Cardiac septum (tissue), 1 donor: ENCODE measurements at places on chromosomes 1 and 21. TPM values are rescaled to one million over a fixed set of nuclear protein-coding genes. Genes with fewer than 3 reads are reported as not detected.

DNA sequence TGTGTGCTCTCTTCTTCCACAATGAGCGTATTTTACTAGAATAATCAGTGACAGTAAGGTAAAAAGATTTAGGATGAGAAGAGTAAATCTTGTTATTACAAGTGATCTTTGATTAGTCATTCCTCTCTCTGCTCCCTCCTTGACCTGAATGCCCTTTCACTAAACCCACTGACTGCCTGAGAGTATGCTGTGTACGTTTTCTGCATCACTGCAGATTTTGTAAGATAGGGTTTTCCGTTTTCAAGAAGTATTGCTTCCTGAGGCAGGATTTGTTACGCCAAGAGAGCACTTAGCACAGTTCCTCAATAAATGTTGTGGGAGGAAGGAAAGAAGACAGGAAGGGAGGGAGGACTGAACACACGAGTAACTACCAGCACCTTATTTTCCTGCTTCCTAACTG, 7.7 kb upstream of the LAMB3 start:
- DNase-seq, result no peak

- DNase-seq, result peak; percentile 72
Observed at GRCh38 chr21:42198929-42199867, 19.7 kb upstream of the ABCG1 start.

DNA sequence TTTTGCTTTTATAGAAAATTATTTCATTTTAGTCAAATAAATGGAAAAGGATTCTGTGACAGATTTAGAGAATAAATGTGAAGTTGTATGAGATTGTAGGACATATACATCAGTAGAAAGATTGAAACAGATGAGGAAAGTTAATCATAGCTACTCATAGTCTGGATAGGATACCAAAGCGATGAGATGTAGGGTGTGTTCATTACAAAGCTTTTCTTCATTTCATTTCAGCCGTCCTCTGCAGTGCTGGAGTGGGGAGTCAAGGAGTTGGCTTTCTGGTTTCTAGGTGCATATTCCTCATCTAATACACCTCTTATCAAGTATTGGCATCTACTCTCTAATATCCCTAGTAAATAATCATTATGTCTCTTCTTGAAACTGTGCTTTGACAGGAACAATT, 149.5 kb upstream of the NEGR1 start:
- no peak for DNase-seq

- no peak for DNase-seq
Observed at GRCh38 chr1:9705337-9706093, 54.0 kb downstream of the PIK3CD start.

- DNase-seq, result no peak
Observed at GRCh38 chr1:220920967-220921366, 41.7 kb downstream of the HLX start.

DNA sequence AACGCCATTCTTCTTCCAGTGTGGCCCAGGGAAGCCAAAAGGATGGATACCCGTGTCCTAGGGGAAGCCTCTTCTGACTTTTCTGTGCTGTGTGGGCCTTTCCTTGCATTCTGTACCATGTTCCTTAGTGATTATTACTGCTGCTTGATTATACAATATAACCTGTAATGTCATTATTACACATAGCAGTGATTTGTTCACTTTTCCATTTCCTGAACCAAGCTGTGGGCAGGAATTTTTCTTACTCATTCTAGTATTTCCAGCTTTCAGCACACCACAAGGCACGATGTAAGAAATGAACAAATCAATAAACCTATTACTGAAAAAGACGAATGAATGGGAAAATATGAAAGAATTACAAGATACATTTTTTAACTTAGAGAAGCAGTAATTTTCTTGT, 8.4 kb upstream of the USP33 start:
- no peak for DNase-seq

DNA sequence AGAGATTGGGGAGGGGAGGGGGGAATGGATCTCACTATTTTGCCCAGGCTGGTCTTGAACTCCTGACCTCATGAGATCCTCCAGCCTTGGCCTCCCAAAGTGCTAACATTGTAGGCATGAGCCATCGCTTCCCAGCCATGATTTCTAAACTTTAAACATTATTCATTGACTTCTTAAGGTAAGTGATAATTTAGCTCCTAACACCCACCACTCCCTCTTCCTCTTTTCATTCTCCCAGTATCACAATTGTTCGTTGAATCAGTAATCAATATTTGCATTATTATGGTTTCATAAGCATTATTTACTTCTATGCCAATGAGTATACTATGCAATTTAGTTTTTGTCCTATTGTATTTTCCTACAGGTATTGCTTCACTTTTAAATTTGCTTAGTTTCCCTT, 33.6 kb upstream of the SFPQ start:
- no peak for DNase-seq

GRCh38 chr1:167926486-167926997, 9.9 kb upstream of the DCAF6 start:
- DNase-seq, result no peak

- no peak for DNase-seq
Observed at GRCh38 chr1:94836891-94837290, 16.7 kb downstream of the SLC44A3 start.

DNA sequence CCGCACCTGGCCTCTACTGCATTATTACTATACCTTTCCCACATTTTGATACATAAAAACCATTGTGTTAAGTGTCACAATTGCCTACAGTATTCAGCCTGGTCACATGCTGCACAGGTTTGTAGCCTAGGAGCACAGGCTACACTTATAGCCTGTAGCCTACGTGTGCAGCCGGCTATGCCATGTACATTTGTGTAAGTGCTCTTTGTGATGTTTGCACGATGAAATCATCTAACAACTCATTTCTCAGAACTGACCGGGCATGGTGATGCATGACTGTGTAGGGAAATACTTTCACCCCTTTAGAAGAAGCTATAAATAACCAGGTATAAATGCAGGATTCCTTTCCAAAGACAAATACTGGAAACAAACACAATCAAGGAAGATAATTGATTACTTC, 12.1 kb downstream of the ERG start:
- no peak for DNase-seq

GRCh38 chr1:192162376-192162775, 4.1 kb downstream of the RGS18 start:
- no peak for DNase-seq

DNA sequence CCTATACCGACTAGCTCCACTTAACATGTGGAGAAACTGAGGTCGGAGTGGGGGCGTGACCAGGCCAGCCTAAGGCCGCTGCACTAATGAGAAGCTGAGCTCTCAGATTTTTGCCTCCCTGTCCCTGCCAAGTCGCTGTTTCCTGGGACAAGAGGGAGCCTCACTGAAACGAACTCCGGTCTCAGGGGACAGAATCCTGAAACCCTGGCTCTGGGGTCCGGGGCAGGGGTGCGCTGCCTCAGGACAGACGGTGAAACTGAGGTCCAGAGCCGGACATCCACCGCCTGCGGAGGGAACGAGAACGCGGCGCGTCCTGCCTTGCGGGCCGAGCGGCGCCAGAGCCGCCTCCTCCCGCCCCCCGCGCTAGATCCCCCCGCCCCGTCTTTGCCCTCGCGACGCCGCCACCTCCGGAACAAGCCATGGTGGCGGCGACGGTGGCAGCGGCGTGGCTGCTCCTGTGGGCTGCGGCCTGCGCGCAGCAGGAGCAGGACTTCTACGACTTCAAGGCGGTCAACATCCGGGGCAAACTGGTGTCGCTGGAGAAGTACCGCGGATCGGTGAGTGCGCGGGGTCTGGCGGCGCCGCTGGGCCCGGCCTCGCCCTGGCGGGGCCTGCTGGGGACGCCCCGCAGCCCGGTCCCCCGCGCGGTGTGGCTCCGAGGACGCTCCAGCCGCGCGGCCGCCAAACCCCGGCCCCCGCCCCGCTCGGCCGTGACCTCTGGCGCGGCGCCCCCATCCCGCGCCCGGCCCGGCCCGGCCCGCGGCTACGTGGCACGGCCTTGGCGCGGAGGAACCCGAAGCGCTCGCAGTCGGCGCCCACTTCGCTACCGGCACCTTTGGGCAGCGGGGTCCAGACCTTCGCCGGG, at the start of gene GPX7:
Gene GPX7, plus strand, starts transcription at position 381 of the 865 bp plus-strand sequence. Its CDS starts 39 bp downstream, at position 420.
- peak; percentile 79 for DNase-seq

GRCh38 chr1:30447701-30448100, 275.7 kb downstream of the MATN1 start:
- no peak for DNase-seq

GRCh38 chr1:158022554-158023312, 29.3 kb downstream of the KIRREL1 start:
- DNase-seq, result no peak

GRCh38 chr21:37181059-37181458, 86.1 kb downstream of the VPS26C start:
- no peak for DNase-seq

DNA sequence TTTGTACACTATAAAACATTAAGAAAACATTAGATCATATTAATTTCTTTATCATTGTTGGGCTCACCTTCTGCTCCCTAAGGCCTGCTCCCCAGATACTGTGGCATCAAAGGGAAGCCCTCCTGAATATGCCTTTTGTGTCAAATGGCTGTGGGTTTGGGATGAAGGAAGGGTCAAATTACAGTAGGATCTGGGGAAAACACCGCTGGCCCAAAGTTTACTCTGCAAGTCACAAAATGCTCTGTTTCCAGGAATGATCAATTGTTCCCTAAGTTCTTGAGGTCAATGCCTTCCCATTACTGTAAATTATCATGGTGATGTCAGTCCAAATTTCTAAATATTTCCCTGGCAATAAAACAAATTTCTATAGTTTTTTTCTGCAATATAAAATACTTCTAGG, 6.8 kb upstream of the ITLN2 start:
- no peak for DNase-seq

GRCh38 chr1:6523566-6523965, 30.7 kb downstream of the NOL9 start:
- DNase-seq, result no peak

GRCh38 chr1:33296824-33297223, 24.1 kb downstream of the A3GALT2 start:
- no peak for DNase-seq

GRCh38 chr1:43056981-43057391, 98.3 kb upstream of the SLC2A1 start:
- DNase-seq, result no peak

- DNase-seq, result no peak
Observed at GRCh38 chr1:222004034-222004433, 262.1 kb upstream of the DUSP10 start.

DNA sequence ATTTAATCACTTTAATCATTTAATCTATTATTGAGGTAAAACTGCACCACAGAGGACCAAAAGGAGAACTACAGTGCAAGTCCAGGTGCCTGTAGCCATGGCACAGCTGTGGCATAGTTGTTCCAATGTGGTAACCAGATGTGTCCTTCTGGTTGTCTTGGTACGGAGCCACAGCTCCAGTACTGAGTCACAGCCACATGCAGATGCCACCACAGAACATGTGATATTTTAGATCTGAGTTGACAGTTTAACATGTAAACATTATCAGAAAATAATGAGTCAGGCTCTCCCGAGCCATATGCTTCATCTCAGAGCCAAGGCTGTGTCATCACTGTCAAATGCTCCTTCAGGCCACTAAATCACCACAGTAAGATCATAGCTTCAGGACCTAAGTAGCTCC, 56.4 kb upstream of the RGS7 start:
- DNase-seq, result no peak

ERG gene
- 15.5 TPM for total RNA-seq

LDLRAD2 gene
- total RNA-seq, result 0.05 TPM

RSPH1 gene
- total RNA-seq, result not detected

KIF2C gene
- total RNA-seq, result 1.3 TPM

HMGN2 gene
- total RNA-seq, result 162 TPM

SPATA45 gene
- not detected for total RNA-seq

TEX50 gene
- total RNA-seq, result not detected

MYOM3 gene
- total RNA-seq, result 249 TPM

DIRAS3 gene
- total RNA-seq, result 37.8 TPM

FAM151A gene
- 0.22 TPM for total RNA-seq

CACHD1 gene
- total RNA-seq, result 2.9 TPM

FAM3B gene
- total RNA-seq, result not detected
